Muscle of arm (tissue), 14 donors: ENCODE measurements at places on chromosomes 16 and 17.

DNA sequence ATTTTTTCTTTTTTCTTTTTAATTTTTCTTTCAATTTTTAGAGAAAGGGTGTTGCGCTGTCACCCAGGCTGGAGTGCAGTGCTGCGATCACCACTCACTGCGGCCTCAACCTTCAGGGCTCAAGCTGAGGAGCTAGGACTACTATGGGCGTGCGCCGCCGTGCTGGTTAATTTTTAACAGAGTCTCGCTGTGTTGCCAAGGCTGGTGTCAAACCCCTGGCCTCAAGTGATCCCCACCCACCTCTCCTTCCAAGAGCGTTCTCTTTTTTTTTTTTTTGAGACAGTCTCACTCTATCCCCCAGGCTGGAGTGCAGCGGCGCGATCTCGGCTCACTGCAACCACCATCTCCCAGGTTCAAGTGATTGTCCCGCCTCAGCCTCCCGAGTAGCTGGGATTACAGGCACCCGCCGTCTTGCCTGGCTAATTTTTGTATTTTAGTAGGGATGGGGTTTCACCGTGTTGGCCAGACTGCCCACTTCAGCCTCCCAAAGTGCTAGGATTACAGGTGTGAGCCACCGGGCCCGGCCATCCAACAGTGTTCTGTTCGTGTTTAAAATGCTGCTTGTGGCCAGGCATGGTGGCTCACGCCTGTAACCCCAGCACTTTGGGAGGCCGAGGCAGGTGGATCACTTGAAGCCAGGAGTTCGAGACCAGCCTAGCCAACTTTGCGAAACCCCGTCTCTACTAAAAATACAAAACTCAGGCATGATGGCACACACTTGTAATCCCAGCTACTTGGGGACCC is 14.5 kb upstream of the RPL13 start:
- DNase-seq: no peak

DNA sequence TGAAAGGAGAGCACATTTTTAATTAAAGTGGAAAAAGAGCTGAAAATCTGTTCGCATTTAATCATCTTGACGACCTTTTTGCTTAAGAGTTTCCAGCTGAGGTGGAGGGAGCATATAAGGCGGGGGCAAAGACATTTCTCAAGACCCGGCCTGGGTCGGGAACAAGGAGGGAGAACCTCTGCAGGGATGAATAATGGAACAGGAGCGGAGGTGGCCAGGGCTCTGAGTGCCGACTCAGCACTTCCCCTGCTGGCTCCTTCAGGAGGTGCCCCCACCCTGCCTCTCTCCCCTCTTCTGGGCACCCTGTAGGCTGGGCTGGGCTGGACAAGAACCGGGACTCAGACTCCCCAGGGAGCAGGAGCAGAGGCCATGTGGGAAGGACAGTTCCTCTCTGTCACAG is 7.9 kb upstream of the NGFR start:
- DNase-seq: no peak

DNA sequence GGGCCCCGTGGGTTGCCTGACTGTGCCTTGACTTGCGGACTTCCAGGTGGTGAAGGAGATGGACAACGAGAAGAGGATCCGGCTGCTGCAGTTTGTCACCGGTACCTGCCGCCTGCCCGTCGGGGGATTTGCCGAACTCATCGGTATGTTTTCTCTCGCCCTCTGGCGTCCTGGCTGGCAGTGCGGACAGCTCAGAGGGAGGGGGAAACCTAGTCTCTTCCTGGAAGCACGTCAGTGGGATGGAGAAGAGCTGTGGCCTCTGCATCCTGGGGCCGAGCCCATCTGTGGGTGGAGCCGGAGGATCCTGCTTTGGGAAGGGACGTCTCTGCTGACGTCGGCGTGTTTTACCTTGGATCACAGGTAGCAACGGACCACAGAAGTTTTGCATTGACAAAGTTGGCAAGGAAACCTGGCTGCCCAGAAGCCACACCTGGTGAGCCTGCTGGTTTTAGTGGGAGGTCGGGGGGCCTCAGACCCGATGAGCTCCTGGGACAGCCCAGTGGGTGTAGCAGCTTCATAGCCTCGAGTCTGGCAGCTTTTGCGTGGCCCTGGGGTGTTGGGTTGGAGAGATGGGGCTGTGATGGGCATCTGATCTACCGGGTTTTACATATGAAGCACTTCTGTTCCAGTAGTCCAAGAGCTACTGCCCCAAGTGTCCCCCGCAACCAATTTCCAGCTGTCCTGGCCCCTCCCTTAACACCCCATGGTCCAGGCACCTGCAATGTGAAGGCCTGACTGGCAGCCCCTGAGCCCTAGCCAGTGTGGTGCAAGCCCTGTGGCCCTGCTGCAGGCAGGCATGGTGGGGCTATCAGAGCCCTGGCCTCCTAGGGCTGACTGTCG is 11.9 kb upstream of the CLEC18A start:
- DNase-seq: no peak

- no peak for DNase-seq
These were observed 105.3 kb downstream of the FOXL1 start for GRCh38 chr16:86683441-86684194.

DNA sequence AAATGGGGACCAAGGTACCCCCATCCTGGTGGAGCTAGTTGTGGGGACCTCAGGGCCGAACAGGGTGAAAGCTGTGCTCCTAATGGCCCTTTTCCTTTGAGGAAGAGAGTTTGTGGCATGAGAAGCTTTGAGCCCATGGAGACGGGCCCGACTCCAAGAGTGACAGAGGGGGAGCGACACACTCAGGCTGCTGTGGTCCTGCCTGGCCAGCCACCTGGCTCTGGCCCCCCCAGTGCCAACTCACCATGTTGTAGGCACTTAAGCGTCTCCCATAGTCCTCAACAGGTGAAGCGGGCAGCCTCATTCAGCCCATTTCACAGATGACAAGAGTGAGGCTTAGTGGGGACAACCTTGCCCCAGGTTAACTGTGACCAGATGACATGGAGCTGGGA is 1.6 kb downstream of the IL21R start:
- DNase-seq: no peak
